ENCODE measurements at places on chromosomes 11 and 22.
A peak's percentile ranks its signal among the peaks of the same experiment; 100 is the strongest.

DNA sequence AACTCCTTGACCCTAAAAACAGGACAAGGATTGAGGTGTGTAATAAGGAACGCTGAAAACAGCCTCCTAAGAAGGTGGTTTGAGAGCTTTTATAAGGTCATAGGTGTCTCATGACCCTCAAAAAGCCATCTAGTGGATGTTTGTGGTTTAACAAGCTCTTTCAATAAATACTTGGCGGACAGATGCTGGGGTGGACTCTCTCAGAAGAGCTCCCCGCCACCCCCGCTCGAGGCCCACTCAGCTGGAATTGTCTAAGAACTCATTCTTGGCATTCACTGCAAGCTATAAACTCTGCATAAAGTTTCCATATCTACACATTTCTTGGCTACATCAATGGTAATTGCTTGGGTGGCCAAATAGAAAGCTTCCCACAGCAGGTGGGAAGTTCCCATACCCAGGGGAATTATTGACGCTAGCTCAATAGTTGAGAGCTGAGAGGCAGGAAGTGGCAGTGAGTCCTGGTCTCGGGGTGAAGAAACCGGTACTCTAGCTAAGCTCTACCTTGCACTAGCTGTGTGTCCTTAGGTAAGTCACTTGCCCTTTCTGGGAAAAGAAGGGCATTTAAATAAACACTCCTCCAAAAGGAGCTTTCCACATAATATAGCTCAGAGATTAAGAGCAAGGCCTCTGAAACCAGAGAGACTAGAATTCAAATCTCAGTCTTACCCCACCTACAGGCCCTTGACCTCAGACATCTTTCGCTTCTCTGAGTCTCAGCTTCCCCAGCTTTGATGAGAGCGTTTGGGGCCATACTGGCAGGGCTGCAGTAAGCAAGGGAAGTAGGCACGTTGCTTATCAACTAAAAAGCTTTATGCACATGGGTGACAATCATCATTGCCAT lies 6.4 kb downstream of the MS4A15 start:
- DNase-seq = no peak

DNA sequence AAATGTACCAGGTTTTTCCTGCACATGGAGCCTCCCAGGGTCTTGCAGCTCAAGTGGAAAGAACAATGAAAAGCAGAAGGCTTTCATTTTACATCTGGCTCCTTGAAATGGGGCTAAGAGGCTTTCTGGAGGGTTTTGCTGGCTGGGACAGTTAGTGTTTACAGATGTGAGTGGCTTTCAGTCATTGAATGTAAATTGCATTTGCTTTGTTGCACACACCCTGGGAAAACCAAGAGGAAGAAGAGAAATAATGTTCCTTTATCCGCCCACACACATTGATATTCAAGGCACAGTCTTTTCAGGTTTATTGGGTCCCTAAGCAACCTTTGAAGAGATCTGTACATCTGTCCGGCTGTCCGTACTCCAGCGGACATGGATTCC lies 144.5 kb downstream of the SPON1 start:
- DNase-seq = no peak

- no peak for DNase-seq
Measured at GRCh38 chr11:61666684-61667297, 13.4 kb upstream of the DAGLA start.

- DNase-seq = no peak
Measured at GRCh38 chr11:117319214-117319840, 3.3 kb upstream of the BACE1 start.

DNA sequence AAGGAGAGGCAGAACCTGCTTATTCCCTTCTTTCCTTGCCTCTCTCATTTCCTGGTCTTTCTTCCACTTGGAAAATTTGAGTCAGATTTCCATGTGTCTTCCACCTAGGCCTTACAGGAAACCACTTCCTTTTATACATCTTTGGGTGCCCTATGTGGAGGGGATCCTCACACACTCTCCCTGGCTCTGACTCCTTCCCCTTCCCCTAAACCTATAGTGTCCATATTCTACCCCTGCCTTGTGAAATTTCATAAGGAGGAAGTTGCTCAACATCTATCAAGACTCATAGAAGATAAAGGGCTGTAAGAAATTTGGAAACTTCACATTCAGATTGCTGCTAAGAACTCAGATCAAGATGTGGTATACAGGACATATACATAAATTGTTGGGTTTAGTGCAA lies 20.4 kb downstream of the TUG1 start:
- no peak for DNase-seq

- DNase-seq = no peak
Measured at GRCh38 chr22:44284711-44285110, 28.0 kb downstream of the SHISAL1 start.

- DNase-seq = no peak
Measured at GRCh38 chr22:48278620-48279460, 1516.4 kb downstream of the TBC1D22A start.

DNA sequence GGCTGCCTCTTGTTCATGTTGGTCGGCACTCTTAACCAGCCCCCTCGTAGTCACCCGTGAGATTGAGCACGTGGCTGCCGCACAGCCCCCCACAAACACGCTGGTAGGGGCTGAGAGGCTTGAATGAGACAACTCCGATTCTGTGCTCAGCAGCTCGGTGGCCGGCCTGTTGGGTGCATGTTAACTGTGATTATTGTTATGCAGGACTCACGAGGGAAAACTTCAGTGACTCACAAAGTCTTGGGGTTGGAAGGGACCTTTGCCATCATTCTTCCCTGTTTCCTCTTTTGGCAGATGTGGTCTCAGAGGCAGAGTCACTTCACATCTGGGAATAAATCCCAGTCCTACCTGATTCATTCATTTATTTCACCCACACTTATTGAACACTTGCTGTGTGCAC lies 75.2 kb downstream of the ADAMTS15 start:
- no peak for DNase-seq

DNA sequence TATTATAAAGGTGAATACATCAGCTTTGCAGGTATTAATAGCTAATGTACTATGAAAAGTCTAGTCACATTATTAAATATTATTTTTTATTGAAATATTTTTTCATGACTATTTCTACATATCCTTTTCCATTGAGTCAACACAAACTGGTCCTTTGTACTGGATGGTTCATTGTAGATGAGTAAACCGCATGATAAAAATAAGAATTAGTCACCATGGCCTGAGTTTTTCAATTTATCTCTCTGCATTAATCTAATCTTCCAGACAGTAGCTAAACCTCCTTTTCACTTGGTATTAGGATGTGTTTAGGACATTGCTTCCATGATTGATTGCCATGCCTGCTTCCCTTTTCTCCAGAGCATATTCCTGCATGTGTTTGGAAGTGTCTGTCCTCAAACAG lies 439.4 kb upstream of the ARHGAP42 start:
- DNase-seq = no peak

DNA sequence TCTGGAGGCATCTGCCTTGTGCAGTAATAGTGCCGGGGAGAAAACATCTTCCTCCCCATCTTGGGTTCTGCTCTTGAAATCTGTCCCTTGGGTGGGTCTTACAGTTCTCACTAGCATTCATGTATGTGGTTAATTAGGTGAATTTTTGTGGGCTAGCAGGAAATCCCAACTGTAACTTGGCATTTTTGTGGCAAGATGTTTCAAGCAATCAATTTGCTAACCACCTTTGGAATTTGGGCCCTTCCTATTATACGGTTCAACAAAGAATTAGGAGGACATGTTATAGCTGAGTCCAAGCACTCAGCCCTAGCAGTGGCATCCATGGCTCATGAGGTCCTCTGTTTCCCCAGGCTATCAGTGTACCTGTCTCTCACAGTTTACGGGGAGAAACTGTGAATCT lies 89.1 kb upstream of the MTNR1B start:
- no peak for DNase-seq

- DNase-seq = no peak
Measured at GRCh38 chr11:120185706-120186455, 25.0 kb upstream of the OAF start.

DNA sequence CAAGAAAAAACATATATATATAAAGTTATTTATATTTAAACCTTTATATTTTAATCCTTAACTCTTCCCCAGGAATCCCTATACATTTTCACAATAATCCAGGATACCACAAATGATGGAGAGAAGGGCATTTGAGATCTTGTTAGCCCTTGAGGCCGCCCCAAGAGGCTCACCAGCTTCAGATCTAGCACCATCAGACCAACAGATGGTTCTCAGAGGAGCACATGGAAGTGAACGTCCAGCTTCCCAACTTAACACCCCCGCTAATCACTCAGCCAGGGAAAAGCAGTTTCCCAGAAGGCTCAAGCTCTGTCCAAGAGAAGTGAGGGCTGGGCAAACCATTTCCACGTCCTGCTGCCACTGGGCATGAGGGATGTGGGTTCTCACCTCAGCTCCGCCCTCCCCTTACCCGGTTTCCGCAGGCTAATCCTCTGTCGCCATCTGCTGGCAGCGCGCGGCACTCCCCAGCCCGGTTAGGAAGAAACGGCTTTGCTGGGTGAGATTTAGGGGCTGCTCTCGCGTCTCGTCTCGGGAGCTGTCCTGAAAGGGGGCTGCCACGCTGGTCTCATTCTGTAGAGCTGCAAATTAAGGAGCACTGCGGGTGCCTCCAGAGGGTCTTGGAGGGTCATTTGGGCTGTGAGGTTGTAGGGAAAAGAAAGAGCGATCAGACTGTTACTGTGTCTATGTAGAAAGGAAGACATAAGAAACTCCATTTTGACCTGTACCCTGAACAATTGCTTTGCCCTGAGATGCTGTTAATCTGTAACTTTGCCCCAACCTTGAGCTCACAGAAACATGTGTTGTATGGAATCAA lies 6.8 kb upstream of the FAM111A start:
- peak; percentile 89 for DNase-seq

DNA sequence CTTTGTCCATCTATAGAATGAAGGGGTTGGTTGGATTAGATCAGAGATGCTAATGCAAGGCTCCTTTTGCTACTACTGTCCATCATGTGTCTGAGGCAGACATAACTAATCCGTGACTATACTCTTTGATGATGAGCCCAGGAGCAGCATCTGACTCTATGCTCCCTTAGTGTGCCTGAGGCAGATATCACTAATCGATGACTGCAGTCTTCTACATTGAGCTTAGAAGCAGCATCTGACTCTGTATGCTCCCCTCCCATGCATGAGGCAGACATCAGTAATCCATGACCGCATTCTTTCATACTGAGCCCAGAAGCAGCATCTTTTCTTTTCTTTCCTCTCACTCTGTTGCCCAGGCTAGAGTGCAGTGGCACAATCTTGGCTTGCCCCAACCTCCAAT lies 4.2 kb downstream of the TCN2 start:
- DNase-seq = no peak

DNA sequence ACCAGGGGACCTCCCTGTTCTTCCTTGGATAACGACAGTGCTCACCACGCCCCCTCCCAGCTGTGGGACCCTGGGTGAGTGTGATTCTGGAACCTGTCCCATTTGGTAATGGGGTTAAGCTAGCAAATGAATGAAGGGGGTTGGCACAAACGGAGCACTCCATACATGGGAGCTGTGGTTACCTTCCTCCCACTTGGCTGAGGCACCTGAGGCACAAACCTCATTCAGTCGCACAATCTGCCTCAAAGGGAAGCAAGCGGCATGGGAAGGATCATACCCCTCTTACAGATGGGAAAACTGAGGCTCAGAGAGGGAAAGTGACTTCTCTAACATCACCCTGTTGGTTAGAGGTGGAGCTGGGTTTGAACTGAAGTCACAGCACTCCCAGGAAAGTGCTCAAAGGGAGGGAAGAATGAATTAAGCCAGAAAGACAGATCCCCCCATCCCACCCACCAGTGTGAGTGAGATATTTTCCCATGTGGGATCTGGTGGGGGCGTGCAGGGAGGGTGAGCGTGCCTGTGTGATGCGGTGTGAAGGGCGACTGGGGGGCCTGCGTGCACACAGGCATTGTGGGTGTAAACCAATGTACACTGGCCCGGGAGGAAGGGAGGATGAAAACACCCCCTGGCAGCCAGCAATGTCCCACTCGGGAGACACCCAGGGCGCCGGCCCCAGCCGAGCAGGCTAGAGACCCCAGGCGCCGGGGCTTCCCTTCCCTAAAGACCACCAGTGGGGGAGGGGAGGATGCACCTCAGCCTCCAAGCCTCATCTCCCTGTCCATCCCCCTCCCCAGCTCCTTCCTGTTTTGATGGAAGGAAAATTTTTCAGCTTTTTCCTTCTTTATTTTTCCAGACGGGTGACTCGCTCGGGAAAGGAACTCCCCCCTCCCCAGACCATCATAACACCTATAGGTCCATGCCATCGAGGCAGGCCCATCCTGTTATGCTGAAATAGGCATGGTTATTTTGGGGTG lies 8.0 kb upstream of the PDGFB start:
- no peak for DNase-seq

DNA sequence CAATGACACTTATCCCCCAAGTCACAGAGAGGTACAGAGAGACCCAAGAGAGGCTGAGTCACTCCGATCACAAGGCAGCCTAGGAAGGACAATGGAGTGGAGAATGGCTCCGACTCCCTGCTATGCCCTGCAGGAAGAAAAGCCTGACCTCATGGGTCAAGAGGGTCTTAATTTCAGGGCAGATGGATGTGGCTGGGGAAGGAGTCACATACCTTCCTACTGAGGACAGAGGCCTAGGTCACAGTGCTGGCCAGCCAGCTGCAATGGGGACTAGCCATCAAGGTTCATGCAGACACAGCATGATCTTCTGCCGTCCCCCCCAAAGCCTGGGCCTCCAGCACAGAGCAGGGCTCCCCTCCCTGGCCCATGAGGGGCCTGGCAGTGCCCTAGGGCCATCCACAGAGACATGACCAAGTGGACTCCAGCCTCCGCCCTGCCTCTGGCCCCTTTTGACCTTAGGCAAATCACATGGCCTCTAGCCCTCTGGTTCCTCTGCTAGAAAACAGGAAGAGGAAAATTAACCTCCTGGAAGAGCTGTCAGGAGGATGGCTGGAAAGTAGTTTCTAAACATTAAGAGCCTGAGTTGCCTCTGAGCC lies 1.8 kb downstream of the ARRB1 start:
- DNase-seq = no peak

DNA sequence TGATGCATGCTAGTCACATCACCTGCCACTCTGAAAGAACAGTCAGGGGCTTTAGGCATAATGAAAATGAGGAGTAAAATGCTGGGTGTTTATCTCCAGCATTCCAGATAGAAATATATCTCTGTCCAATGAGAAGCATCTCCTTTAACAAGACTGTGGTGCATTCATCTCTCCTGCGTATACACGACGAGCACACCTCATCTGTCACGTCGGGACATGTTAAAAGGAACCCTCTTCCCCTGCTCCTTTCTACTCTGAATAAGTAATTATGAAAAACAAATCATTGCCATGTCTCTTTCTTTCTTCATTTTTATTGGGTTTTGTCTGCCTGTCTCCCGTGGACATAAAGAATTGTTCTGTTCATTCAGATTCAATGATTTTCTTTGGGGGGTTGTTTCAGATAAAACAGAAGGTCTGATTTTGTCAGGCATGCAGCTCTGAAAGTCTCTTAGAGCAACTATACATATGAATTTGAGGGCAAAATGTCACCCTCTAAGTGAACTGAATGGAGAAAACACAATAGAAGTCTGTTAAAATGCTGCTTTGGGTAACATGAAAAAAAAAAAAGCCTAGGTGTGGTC lies 195.0 kb downstream of the MAML2 start:
- DNase-seq = no peak

- DNase-seq = peak; percentile 76
Measured at GRCh38 chr22:17159504-17159951, 451 bp upstream of the HDHD5 start.

Data from stimulated activated CD4-positive, alpha-beta T cell treated with anti-CD3 and anti-CD28 coated beads, Interleukin-4, amount 100 ng/mL, for 1 hour (primary cell).